ENCODE measurements at places on chromosomes 1 and 21.

DNA sequence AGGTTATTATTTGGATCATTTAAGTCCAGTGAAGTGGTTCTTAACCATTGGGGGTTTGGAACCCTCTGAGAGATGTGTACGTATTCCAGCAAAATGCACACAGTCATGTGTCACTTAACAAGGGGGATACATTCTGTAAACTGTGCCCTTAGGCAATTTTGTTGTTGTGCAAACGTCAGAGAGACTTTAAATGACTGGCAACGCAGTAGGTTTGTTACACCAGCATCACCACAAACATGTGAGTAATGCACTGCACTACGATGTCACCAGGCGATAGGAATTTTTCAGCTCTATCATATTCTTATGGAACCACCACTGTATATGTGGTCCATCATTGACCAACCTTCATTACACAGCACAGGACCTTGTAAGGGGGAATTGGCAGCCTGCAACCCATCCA is 11.9 kb downstream of the AHCYL1 start:
- no peak for DNase-seq

- no peak for DNase-seq
Measured at GRCh38 chr1:92691925-92692324, 93.0 kb downstream of the EVI5 start.

GRCh38 chr1:246875041-246876026 is 56.4 kb downstream of the AHCTF1 start:
- no peak for DNase-seq

DNA sequence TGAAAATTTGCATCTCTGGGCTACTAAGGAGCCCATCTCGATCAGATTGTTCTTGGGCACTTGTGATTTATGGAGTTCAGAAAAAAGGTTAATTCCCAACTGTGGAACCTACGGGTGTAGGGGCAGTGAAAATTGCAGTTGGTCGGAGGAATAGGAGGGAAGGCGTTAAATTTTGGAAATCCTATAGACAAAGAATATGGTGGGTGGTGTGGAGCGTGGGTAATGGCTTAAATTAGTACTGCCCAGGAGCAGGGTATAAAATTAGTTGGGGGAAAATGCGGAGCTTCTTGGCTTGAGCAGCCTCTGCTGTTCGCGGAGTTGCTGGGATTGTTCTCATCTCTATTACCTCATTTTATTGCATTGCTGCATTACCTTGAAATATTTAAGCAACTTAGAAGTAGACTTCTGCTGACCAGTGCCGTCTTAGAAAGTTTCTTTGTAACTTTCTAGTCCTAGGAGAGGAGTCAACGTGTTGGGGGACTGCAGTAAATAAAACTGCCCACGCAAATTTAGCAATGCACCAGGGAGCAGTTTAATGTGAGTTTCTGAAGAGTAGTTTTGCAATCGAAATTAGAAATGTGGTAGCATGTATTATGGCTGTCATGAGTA is 514 bp downstream of the S1PR1 start:
- peak; percentile 73 for DNase-seq

DNA sequence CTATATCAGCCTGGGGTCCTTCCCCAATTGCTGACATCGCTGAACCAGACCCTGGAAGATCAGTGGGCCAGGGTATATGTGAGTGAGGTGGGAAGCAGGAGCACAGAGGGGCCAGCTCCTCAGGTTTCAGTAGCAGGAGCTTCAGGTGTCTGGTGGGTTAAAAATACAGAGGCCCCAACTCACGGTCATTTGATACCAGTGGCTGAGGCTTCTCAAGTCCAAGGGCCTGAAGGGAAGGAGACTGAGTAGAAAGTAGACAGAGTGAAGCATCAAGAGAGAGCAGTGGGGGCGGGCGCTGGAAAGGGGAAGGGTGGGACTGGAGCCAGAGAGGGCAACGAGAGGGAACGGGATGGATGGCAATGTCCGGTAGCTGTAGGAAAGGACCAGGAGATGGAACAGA is 2.0 kb upstream of the CASQ1 start:
- DNase-seq = no peak

- no peak for DNase-seq
Measured at GRCh38 chr1:215767761-215768160, 200.7 kb downstream of the KCTD3 start.

- peak; percentile 43 for DNase-seq
Measured at GRCh38 chr21:16563795-16564194, 834.0 kb downstream of the USP25 start.

DNA sequence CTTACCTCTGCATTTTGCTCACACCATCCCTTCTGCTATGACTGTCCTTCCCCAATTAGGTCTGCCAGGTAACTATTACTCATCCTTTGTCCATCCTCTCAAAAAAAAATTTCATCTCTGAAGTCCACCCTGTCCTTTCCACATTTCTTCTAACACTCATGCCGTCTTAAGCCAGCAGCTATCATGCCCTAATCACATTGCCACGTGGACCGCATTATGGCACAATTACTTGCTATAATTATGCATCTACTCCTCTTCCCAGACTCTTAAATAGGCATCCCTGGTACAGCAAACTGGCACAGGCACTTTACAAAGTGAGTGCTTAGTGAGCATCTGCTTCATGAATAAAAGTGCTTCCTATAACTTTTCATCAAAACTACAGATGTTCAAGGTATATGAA is 295.4 kb upstream of the ESRRG start:
- no peak for DNase-seq

- DNase-seq = no peak
Measured at GRCh38 chr1:4253935-4254334, 353.9 kb upstream of the C1orf174 start.

DNA sequence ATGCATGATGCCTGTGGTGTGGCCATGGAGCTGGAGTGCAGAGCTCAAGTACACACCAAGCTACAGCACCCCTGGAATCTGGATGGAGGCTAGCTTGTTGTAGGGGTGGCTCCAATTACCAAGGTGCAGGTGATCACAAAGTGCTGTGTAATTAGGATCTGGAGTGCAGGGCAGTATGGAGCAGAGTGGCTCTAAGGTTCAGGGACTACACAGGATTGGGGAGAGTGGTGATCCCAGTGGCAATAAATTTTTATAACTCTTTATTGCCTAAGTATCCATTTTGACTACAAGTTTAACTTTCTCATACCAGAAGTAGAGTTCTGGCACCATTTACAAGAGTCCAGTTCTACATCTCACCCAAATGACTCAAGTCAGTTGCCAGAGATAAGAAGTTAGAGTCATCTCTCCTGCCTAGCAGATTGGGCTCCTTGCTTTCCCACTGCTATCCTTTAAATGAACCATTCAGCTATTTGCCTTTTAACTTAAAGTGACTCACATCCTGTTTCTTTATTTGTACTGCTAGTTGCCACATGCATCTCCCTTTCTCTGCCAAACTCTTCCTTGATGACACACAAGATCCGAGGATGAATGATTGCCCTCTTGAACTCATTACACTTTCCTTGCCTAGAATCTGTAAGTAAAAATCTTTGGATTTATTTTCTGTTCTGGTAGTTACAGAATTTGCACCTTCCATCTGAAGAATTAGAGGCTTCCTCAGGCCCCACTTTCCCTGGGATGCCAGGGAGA is 427.2 kb downstream of the KCNT2 start:
- DNase-seq = peak; percentile 44

GRCh38 chr1:208923456-208923855 is 660.1 kb upstream of the CAMK1G start:
- no peak for DNase-seq

DNA sequence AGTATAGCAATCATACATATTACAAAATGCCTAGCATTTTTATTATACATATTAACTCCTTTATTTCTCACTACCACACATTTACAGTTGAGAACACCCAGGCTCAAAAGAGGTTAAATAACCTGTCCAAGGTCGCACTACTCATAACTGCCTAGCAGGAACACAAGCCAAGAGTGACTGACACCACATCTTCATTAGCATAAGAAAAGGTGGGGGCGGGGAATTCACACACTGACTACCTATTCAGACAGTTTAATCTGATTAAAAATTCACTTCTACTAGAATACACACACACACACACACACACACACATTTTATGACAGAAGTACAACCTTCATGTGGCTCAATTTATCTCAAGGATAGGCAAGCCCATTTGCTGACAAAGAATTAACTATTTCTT is 77.8 kb upstream of the CACHD1 start:
- no peak for DNase-seq

DNA sequence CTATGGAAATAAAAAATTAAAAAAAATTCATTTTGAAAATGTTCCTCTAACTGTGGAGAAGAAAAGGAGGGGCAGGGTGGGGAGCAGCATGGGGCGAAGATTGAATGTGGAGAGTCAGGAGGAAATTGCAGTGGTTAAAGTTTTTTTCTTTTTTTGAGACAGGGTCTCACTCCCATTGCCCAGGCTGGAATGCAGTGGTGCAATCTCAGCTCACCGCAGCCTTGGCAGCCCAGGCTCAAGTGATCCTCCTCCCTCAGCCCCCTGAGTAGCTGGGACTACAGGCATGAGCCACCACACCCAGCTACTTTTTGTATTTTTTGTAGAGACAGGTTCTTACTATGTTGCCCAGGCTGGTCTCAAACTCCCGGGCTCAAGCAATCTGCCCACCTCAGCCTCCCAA is 67.6 kb downstream of the ADSS2 start:
- no peak for DNase-seq

DNA sequence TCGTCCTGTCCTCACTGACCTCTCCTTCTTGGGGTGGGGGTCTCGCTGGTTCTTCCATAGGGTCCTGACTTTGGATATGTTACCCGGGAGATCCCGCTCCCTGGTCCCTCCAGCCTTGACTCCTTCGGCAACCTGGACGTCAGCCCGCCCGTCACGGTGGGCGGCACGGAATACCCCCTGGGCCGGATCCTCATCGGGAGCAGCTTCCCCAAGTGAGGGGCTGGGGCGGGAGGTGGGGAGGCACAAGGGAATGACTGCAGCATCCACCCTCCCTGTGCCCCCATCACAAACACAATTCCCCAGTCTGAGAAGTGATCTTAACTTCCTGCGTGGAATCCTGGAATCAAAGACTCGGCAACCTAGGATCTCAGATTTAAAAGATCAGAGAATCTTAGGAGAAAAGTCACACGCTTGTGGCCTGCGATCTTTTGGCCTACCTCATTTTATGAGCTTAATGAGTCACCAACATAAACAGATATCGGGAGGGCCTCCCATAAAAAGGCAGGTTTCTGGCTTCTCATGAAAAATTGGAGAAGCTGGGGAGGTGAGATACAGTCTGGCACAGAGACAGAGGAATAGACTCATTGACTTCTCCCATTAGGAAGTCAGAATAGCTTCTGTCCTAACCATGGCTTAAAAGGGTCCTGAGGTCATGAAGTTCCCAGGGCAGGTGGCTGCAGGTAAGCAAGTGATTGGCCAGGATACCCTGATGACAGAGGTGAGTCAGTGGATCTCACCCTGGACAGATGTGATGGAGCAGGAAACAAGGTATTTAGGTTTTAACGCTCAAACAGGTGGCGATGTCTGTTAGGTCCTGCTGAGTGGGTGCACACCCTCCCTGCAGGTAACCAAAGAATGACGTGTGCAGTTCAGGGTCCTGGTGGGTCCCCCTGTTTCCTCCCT is 15.9 kb upstream of the PADI3 start:
- DNase-seq = no peak

DNA sequence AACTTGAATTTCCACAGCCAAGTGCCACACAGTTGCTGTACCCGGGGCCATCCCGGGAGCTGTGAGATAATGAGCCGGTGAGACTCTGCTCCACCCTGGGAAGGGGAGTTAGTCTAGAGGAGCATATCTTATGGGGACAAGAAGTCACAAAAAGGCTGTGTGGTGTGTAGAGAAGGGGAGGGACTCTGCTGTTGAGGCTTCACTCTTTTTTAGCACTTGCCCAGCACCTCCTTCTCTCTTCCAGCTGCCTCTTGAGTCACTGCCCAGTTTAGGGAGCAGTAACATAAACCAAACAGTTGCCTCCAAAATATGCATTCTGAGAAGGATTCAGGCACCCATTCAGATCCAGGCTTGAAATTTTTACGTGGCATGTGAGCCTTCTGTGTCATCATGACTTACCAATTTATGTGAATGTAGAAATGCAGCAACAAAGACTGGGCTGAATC is 744 bp upstream of the WDR26 start:
- DNase-seq = peak; percentile 67

GRCh38 chr1:166164995-166165660 is 1.7 kb downstream of the FAM78B start:
- peak; percentile 54 for DNase-seq

DNA sequence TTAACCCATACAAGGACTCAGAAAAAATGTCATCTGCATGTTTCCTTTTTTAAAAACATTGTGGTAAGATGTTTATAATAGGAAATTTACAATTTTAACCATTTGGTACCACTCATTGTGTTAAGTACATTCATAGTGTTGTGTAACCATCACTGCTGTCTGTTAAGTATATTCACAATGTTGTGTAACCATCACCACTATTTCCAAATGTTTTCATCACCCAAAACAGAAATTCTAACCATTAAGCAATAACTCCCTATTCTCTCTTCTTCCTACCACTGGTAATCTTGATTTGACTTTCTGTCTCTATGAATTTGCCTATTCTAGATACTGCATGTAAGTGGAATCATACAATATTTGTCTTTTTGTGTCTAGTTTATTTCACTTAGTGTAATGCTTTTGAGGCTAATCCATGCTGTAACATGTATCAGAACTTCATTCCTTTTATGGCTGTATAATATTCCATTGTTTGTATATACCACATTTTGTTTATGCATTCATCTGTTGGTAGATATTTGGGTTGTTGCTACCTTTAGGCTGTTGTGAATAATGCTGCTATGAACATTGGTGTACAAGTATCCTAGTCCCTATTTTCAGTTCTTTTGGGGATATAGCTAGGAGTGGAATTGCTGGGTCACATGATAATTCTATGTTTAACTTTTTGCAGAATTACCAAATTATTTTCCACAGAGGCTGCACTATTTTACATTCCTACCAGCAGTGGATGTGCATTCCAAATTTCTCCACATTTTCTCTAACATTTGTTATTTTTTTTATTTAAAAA is 14.1 kb downstream of the HIPK1 start:
- DNase-seq = no peak

DNA sequence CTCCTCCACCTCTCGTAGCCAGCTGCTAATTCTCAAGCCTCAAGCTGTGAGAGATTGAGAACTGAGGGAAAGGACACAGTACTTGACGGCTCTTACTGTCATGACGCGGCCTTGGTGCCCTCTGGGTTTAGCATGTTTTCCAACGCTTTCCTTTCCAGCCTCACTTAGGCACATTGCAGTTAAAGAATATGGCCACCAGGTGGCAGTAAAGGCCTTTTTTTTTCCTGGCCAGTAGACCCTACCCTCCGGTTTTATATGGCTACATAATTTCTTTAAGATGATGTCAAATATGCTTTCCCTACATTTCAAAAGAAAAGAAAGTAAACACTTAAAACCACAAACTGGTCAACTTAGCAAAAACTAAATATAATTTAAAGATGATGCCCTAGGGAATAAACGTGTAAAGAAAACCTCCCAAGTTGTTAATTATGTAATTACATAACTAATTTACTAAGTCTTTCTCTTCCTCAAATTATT is 56.8 kb upstream of the PRDX6 start:
- peak; percentile 78 for DNase-seq

- peak; percentile 18 for DNase-seq
Measured at GRCh38 chr1:58718435-58718834, 18.6 kb upstream of the MYSM1 start.

GRCh38 chr1:90724926-90725656 is 8.0 kb upstream of the BARHL2 start:
- no peak for DNase-seq

- DNase-seq = no peak
Measured at GRCh38 chr1:219883400-219884332, 44.7 kb downstream of the SLC30A10 start.

Measured in lung (tissue), 17 donors.